ENCODE measurements at places on chromosomes 1 and 21.

DNA sequence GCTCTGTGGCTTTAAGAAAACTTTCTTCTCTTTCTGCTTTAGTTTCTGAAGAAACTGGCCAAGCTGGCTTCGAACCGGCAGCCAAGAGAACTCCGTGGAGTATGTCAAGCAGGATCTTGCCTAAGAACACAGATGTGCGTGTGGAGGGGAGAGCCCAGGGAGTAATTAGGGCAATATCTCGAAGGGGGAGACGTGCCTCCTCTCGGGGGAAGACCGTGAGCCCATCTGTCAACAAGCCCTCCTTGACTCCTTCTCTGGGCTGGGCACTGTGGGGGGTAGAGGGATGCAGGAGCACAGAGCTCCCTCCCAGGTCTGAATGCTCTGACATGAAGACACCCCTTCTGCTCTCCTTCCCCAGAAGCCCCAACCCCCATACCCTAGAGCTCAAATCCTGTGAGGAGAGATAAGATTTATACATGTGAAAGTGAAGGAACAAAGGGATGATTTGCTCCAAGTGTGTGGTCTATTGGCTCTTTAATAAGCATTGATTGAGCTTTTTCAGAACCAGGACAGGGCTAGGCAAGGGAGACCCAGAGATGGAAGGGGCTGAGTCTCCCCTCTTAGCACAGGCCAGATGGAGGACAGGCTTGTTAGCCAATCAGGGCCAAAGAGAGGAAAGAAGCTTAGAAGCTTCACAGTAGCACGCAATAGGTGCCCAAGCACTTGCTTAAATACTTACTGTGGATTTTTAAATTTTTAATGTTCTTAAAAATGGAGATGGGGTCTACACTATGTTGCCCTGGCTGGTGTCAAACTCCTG lies 37.5 kb downstream of the EDN2 start:
- DNase-seq: no peak

- DNase-seq: peak; percentile 15
Observed at GRCh38 chr1:233328142-233328921, 808 bp downstream of the MAP3K21 start.

GRCh38 chr1:2091611-2092604 lies 41.7 kb downstream of the PRKCZ start:
- DNase-seq: peak; percentile 8

DNA sequence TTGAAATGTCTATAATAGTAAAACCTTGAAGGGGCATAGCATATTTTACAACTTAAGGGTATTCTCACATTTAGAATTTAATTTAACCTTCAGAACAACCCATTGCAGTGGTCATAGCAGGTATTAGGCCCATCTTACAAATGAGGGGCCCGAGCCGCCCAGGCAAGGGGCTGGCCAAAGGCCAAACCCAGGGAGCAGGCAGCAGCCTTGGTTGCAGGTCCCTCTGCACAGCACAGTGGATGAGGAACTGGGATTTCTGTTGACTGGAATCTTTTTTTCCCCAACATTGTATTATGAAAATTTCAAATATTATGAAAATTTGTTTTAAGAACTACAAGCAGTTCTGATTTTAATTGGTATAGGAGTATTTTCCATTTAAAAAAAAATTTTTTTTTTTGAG lies 33.2 kb downstream of the CCSAP start:
- DNase-seq: no peak

- DNase-seq: no peak
Observed at GRCh38 chr21:31397515-31397926, 53.5 kb upstream of the TIAM1 start.

DNA sequence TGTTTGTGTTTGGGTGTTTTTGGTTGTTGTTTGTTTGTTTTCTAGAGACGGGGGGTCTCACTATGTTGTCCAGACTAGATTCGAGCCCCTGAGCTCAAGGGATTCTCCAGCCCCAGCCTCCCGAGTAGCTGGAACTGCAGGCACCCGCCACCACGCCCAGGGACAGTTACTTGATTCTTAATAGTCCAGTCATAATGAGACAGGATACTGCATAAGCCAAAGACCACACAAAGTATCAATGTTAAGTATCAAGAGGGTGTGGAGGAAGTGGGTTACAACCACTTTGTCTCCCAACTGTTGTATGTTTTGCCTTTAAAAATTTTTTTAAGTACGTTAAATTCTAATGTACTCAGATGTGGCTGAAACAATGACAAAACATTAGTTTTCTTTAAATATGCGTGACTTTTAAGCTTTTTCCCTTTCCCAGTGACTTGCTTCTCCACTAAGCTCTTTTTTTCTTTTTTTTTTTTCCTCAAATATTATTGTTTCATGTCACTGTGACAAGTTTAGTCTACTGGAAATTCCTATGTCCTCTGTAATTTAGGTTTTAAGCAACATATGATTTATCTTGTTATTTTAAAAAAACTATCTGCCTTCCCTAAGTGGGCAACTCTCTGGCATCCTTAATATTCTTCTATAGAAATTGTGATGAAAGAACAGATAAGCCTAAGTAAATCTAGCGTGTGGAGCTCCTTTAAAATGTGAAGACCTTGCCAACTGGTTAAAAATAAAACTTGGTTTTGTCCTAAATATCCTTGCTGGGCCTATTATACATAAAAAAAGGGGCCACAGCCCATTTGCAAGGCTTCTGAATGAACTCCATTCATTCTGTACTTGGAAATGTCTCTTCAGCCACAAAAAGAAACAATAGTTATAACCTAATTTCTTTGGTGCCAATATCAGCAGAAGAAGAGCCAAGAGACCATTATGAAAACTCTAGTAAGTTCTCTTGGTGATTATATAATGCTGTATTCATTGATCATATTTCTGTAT lies 56.2 kb upstream of the DPH5 start:
- DNase-seq: peak; percentile 7

DNA sequence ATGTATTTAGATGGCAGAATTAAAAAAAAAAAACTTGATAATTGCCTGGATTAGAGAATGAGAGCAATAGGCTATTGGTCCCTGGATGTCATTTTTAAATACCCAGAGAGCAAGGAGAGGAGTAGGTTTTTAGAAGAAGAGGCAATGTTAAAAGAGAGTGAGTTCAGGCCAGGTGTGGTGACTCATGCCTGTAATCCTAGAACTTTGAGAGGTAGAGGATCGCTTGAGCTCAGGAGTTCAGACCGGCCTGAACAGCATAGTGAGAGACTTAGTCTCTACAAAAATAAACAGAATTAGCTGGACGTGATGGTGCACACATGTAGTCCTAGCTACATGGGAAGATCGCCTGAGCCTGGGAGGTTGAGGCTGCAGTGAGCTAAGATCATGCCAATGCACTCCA lies 15.9 kb upstream of the MUTYH start:
- no peak for DNase-seq
